HT1080 (cell line): ENCODE measurements at places on chromosomes 13 and 19. TPM values are rescaled to one million over a fixed set of nuclear protein-coding genes. Genes with fewer than 3 reads are reported as not detected.

DNA sequence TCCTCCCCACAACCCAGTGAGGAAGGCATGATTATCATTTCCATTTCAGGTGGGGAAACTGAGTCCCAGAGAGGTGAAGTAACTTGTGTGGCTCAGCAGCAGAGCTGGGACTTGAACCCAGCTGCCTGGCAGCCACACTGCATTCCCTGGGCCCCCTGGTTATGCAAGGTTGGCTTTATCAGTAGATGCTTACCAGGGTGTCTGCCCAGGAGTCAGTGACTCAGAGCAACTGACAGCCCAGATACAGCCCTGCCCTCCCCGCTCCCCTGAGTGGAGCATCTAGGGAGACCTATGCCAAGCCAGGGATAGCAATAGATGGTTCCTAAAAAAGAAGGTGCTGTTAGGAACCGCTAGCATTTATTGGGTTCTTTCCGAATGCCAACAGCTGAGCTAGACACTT lies 5.9 kb downstream of the IGLON5 start:
- no peak for DNase-seq

DNA sequence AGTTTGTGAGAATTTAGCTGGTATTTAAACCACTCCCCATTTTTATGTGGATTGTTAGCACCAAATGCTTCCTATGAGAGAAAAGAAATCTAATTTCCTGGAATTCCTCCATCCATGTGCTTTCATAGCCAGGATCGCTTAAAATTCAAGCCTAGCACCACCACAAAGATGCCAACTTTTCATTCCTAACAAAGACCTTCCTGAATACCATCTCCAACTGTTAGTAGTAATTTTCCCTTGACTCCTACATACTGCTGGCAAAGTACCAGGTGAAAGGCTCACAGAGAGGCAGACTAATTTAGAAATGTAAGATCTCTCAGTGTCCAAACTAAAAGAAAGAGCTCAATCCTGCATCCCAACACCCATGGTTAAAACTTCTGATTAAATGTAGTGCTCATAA lies 386.3 kb downstream of the KCTD12 start:
- DNase-seq: no peak

GRCh38 chr19:35404879-35405622 lies 34.2 kb downstream of the GPR42 start:
- DNase-seq: peak; percentile 96

ZNF580 gene
- total RNA-seq: 16.5 and 55.3 TPM in 2 replicates
